ENCODE measurements at places on chromosomes 1 and 21.

DNA sequence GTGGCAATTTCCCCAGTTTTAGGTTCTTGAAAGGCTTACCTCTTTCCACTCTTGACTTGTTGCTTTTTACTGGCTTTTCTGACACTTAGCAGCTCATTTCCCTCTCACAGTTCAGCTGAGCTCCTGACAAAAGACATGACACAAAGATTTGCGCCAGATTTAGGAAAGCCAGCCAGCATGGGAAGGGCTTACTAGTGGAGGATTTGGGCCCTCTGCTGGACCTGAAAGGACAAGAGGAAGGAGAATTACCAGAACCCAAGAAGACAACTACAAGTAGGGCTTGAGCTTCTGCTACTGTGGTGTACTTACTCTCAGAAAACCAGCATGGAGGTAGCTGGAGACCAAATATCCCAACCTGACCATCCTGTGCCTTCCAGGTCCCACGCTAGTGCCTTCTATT, 784.5 kb downstream of the BRINP3 start:
- no peak for DNase-seq

GRCh38 chr1:244076740-244077139, 25.7 kb downstream of the ZBTB18 start:
- DNase-seq: no peak

DNA sequence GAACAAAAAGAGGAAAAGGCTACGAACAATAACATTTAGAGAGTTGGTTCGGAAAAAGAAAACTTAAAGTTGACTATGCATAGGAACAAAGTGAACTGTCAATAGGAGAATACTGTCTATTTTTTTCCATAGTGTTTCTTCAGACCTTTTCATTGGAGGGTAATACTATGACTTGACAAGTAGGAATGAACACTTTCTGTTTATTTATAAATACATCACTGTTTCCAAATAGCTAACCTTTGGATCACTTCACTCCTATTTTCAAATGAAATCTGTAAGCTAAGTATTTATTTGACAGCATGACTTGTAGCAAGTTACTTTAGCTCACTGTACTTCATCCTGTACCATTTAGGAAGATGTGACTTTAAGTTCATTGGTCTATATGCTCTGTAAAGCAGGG, 221.3 kb downstream of the COL24A1 start:
- DNase-seq: no peak

DNA sequence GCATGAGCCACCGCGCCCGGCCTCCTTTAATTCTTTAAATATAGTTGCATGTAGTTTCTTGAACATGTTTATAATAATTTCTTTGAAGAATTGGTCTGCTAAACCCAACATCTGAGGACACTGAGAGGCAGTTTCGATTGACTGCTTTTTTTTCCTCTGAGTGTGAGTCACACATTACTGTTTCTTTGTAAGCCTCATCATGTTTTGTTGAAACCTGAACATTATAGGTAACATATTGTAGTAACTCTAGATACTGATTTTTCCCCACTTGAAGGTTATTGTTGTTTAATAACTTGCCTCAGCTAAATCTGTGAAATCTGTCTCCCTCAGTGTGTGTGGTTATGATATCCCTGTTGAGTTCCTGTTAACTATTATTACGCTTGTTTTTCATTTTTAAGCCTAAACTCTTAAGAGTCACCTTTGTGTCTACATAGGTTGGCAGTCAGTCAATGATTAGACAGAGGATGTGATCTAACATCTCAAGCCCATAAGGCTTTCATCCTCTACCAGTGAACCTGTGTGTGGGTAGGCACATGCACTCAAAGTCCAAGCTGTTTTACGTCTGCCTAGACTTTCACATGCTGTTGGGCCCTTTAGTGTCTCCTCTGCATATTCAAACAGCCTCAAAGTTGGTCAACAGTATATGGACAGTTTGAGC, 155.5 kb downstream of the KCNH1 start:
- DNase-seq: no peak

- DNase-seq: no peak
These were observed 117.6 kb upstream of the ZNF678 start for GRCh38 chr1:227445746-227446145.

DNA sequence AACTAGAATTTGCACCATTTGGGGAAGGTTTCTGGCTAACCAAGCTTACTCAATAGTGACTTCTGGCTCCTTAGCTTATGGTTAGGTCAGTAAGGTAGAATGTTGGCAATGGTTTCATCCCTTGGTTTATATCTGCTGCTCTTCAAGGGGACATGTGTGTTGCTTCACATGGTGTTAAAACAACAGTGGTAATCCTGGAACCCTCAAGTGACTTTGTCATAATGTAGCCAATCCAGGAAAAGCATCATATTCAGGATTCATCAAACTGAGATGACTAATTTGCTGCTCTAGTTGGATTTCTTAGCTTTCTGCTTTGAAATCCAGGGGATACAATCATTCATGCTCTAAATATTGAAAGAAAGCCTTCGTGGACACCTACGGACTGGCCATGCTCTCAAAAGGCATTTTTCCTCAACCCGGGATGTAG, 108.7 kb downstream of the RGL1 start:
- no peak for DNase-seq

- DNase-seq: no peak
These were observed 48.0 kb downstream of the DYRK1A start for GRCh38 chr21:37414292-37415253.

- DNase-seq: no peak
These were observed 138.2 kb upstream of the HMGB4 start for GRCh38 chr1:33725556-33726160.

- DNase-seq: no peak
These were observed 48.1 kb downstream of the DNAJC6 start for GRCh38 chr1:65357291-65357960.

DNA sequence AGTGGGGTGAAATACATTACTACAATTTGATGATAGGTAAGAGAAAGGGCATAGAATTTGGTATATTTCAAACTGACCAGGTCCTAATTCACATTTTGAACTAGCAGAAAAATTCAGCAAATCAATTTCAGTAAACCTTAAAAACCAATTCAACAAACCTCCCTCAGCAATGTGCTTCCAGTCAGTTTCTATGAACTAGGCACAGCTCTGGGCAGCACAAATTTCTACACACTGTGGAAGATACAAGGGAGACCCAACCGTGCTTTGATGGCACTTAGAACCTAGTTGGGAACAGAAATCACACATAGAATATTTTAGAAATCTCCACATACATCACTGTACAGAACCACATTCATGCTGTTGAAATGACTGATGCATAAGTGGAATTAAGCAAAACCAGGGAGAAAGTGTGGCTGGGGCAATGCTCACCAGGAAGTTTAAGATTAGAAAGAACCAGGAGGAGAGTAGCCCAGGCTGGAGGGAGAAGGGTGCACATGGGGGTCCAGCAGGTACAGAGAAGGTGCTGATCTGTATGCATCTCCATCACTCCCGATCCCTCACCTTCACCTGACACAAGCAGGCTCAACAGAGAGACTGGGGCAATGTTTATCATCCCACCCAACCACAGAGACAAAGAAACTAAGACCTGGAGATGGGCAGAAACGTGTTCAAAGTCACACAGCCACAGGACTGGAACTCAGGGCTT, 14.8 kb downstream of the C1orf226 start:
- DNase-seq: no peak

GRCh38 chr1:19957779-19958178, 21.6 kb downstream of the PLA2G2A start:
- no peak for DNase-seq

GRCh38 chr1:160721473-160721872, 9.9 kb upstream of the CD48 start:
- DNase-seq: no peak

- no peak for DNase-seq
These were observed 23.8 kb upstream of the IFNAR1 start for GRCh38 chr21:33300701-33301631.

- DNase-seq: no peak
These were observed 111.6 kb downstream of the CYYR1 start for GRCh38 chr21:26461500-26461899.

GRCh38 chr1:58745117-58745516, 38.7 kb downstream of the JUN start:
- no peak for DNase-seq

GRCh38 chr1:221635305-221635704, 106.6 kb downstream of the DUSP10 start:
- no peak for DNase-seq

DNA sequence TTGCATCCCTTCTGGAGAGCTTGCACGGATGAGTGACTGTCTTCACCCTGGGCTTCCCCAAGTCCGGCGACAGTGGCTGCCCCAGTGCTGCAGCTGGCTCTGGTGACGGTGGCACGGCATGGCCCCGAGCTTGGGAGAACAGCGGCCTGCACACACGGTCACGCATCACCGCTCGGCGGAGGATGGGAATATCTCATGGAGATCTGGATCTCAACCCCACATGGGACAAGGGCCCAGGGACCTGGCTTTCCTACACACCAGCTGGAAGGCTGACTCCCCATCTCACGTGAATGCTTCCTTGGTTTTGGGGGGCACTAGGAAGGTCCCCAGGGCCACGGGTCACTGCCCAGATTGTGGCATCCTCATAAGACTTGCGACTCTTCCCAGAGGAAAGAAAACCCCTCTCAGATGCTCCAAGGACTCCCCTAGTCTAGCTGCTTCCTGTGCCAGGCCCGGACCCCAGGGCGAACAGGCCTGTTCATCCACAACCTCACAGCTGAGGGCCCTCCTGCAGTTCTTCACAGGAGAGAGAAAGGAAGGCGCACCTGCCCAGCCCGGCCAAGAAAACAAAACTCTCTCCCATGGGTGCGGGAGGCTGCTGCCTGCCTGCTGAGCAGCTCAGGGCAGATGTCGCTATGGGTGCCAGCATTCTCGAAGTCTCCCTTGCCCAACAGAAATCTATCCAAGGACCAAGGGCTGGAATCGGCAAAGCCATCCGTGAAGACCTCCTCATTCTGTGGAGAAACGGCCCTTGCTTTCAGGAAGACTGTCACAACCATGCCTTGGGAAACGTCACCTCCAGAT, 9.9 kb downstream of the CFAP410 start:
- no peak for DNase-seq

- no peak for DNase-seq
These were observed 110.1 kb downstream of the HMGB4 start for GRCh38 chr1:33973799-33974545.

All from NCI-H1048 (cell line).